ENCODE measurements at places on chromosomes 13 and 19.
A peak's percentile ranks its signal among the peaks of the same experiment; 100 is the strongest.

DNA sequence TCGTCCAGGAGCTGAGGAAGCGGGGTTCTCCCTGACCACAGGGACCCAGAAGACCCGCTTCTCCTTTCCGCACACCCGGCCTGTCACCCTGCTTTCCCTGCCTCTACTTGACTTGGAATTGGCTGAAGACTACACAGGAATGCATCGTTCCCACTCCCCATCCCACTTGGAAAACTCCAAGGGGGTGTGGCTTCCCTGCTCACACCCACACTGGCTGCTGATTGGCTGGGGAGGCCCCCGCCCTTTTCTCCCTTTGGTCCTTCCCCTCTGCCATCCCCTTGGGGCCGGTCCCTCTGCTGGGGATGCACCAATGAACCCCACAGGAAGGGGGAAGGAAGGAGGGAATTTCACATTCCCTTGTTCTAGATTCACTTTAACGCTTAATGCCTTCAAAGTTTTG, 18.9 kb downstream of the VASP start:
- H3K27ac ChIP-seq: no peak overlapping the region
- DNase-seq: no peak
- H3K27me3 ChIP-seq: no peaks in the 10 kb centered on the region
- H3K4me1 ChIP-seq: peaks cover 24% of the 10 kb centered on the region

GRCh38 chr13:74027161-74027779, 106.9 kb downstream of the KLF12 start:
- H3K4me3 ChIP-seq: no peak overlapping the region
- DNase-seq: no peak
- no peaks in the 10 kb centered on the region for H3K4me1 ChIP-seq
- no peaks in the 10 kb centered on the region for H3K36me3 ChIP-seq

- H3K4me3 ChIP-seq: no peak overlapping the region
- no peaks in the 10 kb centered on the region for H3K4me1 ChIP-seq
- H3K27ac ChIP-seq: no peak overlapping the region
- no peak for DNase-seq
- H3K27me3 ChIP-seq: no peaks in the 10 kb centered on the region
Observed at GRCh38 chr13:38415233-38415632, 65.6 kb downstream of the UFM1 start.

GRCh38 chr19:28297586-28298157, 915.3 kb downstream of the UQCRFS1 start:
- H3K36me3 ChIP-seq: no peaks in the 10 kb centered on the region
- DNase-seq: peak; percentile 47
- H3K27ac ChIP-seq: no peak overlapping the region

- no peak overlapping the region for H3K27ac ChIP-seq
- no peaks in the 10 kb centered on the region for H3K36me3 ChIP-seq
- H3K4me1 ChIP-seq: no peaks in the 10 kb centered on the region
- no peaks in the 10 kb centered on the region for H3K27me3 ChIP-seq
- no peak overlapping the region for H3K4me3 ChIP-seq
Observed at GRCh38 chr19:28493884-28494283, 719.1 kb downstream of the UQCRFS1 start.

GRCh38 chr19:48393559-48394330, at the start of gene GRIN2D:
GRIN2D (plus strand) TSS chr19:48393668; CDS start chr19:48398393, 4,725 bp downstream.
- H3K27me3 ChIP-seq: peaks cover 17% of the 10 kb centered on the region
- peaks cover 43% of the 10 kb centered on the region for H3K4me1 ChIP-seq
- no peak within 1 kb of the TSS for H3K27ac ChIP-seq
- peak within 1 kb of the TSS; percentile 2 for H3K4me3 ChIP-seq
- no peak for DNase-seq
- H3K36me3 ChIP-seq: no peaks in the 10 kb centered on the region

GRCh38 chr13:113952151-113952982, 21.5 kb downstream of the C13orf46 start:
- H3K27me3 ChIP-seq: no peaks in the 10 kb centered on the region
- peaks cover 13% of the 10 kb centered on the region for H3K4me1 ChIP-seq
- DNase-seq: no peak
- no peaks in the 10 kb centered on the region for H3K36me3 ChIP-seq
- H3K4me3 ChIP-seq: no peak overlapping the region

- H3K4me3 ChIP-seq: no peak overlapping the region
- H3K27me3 ChIP-seq: no peaks in the 10 kb centered on the region
- H3K4me1 ChIP-seq: peaks cover 11% of the 10 kb centered on the region
- DNase-seq: no peak
Observed at GRCh38 chr19:4700693-4700970, 23.0 kb downstream of the DPP9 start.

DNA sequence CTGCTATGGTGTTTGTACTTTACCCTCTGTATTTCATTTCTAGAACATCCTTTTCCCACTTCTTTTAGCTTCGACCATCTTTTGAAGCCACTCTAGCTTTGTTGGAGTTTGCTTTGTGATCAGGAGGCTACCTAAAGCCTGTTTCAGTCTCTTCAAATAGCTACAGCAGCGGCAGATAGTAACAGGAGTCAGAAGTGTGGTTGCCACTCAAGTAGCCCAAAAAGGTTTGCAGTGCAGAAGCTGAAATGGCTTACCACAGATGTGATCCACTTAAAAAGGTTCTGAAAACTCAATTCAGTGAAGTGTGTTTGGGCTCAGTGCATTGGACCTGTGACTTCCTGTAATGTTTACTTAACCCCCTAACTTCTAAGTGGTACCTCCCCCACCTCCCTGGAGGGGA, 26.2 kb downstream of the WASF3 start:
- H3K4me1 ChIP-seq: no peaks in the 10 kb centered on the region
- DNase-seq: no peak
- no peak overlapping the region for H3K4me3 ChIP-seq
- H3K36me3 ChIP-seq: no peaks in the 10 kb centered on the region
- H3K27me3 ChIP-seq: no peaks in the 10 kb centered on the region
- no peak overlapping the region for H3K27ac ChIP-seq

GRCh38 chr13:111289251-111289650, 31.2 kb upstream of the TEX29 start:
- H3K4me3 ChIP-seq: no peak overlapping the region
- H3K27me3 ChIP-seq: no peaks in the 10 kb centered on the region
- H3K4me1 ChIP-seq: no peaks in the 10 kb centered on the region
- H3K27ac ChIP-seq: no peak overlapping the region

- H3K4me1 ChIP-seq: no peaks in the 10 kb centered on the region
- no peaks in the 10 kb centered on the region for H3K36me3 ChIP-seq
- H3K27me3 ChIP-seq: no peaks in the 10 kb centered on the region
- DNase-seq: no peak
- peak overlapping the region; percentile 4 for H3K4me3 ChIP-seq
Observed at GRCh38 chr13:80249516-80250212, 91.3 kb downstream of the SPRY2 start.

GRCh38 chr19:50482271-50482855, 5.7 kb upstream of the GARIN5A start:
- peaks cover 38% of the 10 kb centered on the region for H3K36me3 ChIP-seq
- H3K4me1 ChIP-seq: peaks cover 14% of the 10 kb centered on the region
- no peaks in the 10 kb centered on the region for H3K27me3 ChIP-seq

GRCh38 chr13:97654236-97654635, 220.3 kb downstream of the RAP2A start:
- no peak overlapping the region for H3K4me3 ChIP-seq
- H3K4me1 ChIP-seq: no peaks in the 10 kb centered on the region
- DNase-seq: no peak

DNA sequence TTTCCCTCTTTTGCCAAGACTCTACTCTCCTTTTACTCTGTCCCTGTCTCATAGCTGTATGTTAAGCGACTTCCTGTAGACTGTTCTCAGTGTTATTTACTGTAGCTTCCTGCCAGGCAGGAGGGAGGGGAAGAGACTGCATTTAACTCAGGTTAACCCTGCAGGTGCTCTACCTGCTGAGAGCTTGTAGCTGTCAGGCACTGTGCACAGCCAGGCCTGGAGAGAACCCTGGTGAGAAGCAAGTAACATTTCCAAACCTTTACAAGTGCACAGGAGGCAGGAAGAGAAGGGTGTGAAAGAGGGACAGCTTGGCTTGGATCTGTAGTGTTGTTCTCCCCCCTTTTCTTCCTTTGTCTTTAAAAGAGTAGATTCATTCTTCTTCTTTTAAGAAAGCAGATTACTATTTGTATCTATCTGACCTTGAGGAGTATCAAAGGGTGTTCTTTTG, 167.1 kb downstream of the LMO7 start:
- H3K36me3 ChIP-seq: peaks cover 5% of the 10 kb centered on the region
- H3K4me1 ChIP-seq: no peaks in the 10 kb centered on the region

DNA sequence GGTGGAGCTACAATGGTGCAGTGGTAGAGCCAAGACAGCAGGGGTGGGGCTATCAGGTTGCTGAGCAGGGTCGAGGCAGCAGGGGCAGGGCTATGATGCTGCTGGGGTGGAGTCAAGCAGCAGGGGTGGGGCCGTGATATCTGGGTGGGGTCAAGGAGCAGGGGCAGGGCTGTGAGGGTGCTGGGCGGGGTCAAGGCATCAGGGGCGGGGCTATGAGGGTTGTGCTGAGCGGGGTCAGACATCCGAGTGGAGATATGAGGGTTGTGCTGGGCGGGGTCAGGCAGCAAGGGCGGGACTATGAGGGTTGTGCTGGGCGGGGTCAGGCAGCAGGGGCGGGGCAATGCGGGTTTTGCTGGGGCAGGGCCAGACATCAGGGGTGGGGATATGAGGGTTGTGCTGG, 14.7 kb downstream of the HCN2 start:
- H3K27ac ChIP-seq: no peak overlapping the region
- H3K4me3 ChIP-seq: no peak overlapping the region
- H3K27me3 ChIP-seq: no peaks in the 10 kb centered on the region
- DNase-seq: no peak
- no peaks in the 10 kb centered on the region for H3K4me1 ChIP-seq

DNA sequence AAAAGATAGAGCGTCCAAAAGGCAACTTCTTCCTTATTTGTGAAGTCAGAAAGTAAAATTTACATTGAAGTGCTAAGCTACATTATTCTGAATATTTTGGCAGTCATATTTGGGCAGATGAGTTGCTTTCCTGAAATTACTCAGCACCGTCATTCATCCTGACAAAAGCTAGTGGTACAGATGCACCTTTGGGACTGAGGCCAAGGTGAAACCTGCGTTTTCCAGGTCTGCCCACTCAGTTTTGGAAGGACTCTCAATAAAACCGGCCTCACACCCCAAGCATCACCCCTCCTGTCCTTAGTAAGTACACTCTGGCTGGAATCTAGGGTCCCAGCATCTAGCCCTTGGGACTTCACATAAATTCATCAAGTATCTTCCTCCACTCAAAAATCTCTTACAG, 187.5 kb downstream of the TM9SF2 start:
- no peak overlapping the region for H3K27ac ChIP-seq
- no peaks in the 10 kb centered on the region for H3K4me1 ChIP-seq
- no peaks in the 10 kb centered on the region for H3K36me3 ChIP-seq
- DNase-seq: no peak
- no peak overlapping the region for H3K4me3 ChIP-seq

DNA sequence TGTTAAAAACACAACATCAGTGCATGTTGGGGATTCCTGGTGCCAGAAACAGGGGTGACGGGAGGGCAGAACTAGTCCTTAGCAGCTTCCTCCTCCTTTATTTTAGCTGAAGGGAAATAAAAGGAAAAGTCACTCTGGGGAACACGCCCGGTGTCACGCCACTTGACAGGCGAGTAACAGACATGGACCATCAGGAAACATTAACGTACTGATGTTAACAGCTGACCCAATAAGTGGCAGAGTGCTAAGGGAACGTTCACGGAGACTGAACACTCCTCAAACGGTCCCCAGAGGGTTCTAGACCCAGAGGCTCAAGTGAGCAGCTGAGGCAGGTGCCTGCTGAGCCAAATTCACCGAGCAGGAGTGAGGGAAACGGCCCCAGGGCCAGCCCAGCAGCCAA, 13.9 kb upstream of the EIF3G start:
- H3K27ac ChIP-seq: no peak overlapping the region
- no peaks in the 10 kb centered on the region for H3K27me3 ChIP-seq
- DNase-seq: no peak
- no peaks in the 10 kb centered on the region for H3K36me3 ChIP-seq

- no peaks in the 10 kb centered on the region for H3K4me1 ChIP-seq
- no peak overlapping the region for H3K4me3 ChIP-seq
- H3K27ac ChIP-seq: peak overlapping the region; percentile 39
- no peak for DNase-seq
- H3K27me3 ChIP-seq: no peaks in the 10 kb centered on the region
- H3K36me3 ChIP-seq: no peaks in the 10 kb centered on the region
Observed at GRCh38 chr13:21683034-21683733, 12.3 kb downstream of the FGF9 start.

GRCh38 chr19:13076320-13076719, 26.3 kb downstream of the LYL1 start:
- H3K4me1 ChIP-seq: peaks cover 84% of the 10 kb centered on the region
- H3K27me3 ChIP-seq: no peaks in the 10 kb centered on the region
- peak overlapping the region; percentile 77 for H3K27ac ChIP-seq
- H3K36me3 ChIP-seq: no peaks in the 10 kb centered on the region
- DNase-seq: no peak

GRCh38 chr13:110232142-110232541, 74.8 kb downstream of the COL4A1 start:
- H3K4me1 ChIP-seq: peaks cover 47% of the 10 kb centered on the region
- H3K27ac ChIP-seq: peak overlapping the region; percentile 80
- peak; percentile 47 for DNase-seq
- no peaks in the 10 kb centered on the region for H3K36me3 ChIP-seq

DNA sequence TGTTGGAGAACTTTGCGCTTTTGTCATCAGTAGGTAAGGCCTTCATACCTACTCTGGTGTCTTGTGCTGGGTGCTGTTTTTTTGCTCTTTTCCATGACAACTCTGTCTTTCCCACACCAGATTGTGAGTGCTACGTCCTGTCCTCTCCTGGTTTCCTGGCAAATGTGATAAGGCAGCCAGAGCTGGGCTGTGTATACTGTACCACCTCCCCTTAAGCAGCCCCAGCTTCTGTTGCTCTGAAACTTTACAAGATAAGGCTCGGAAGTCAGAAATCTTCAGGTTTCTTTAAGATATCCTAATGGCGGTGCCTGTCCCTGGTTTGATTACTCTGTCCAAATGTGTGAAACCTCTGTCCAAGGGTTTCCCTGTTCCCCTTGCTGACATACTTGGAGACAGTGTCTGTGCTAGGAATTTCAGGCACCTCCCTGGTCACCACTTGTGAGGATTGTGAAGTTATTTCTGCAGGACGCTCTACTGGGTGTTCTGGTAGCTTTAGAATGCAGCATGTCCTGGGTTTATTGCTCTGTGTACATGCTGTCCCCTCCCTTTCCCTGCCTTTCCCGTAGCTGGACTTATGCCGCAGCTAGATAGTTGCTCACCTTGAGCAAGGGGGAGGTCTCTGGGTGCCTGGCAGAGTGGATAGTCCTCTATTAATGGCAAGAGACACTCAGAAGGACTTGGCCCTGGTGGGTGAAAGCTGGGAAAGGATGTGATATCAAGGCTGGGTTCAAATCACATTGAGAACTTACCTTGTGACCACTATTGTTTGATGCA, 7.0 kb downstream of the ZNF749 start:
- H3K4me3 ChIP-seq: no peak overlapping the region
- H3K27ac ChIP-seq: no peak overlapping the region
- H3K36me3 ChIP-seq: peaks cover 75% of the 10 kb centered on the region
- DNase-seq: no peak

Data from vagina (tissue), 2 donors.